ENCODE measurements at places on chromosomes 6 and 20.
A peak's percentile ranks its signal among the peaks of the same experiment; 100 is the strongest.

GRCh38 chr6:149450679-149451375, 34.0 kb downstream of the ZC3H12D start:
- peak; percentile 22 for DNase-seq

DNA sequence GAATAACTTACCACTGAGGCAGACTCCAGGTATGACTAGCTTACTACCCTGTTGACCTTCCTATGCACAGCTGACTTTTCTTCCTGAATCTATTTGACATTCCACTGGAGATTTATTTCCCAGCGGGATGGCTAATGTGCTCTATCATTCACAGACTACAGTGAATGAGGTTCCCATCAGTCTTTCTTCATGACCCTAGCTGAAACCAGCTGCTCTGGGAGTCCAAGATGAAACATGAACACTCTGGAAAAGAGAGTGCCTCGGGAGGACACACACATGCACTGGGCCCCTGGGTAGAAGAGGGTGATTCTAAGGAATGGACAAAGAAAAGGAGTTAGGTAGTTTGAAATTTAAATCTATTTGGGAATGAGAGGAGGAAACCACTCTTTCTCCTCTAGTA, 82.6 kb upstream of the DST start:
- DNase-seq: no peak

DNA sequence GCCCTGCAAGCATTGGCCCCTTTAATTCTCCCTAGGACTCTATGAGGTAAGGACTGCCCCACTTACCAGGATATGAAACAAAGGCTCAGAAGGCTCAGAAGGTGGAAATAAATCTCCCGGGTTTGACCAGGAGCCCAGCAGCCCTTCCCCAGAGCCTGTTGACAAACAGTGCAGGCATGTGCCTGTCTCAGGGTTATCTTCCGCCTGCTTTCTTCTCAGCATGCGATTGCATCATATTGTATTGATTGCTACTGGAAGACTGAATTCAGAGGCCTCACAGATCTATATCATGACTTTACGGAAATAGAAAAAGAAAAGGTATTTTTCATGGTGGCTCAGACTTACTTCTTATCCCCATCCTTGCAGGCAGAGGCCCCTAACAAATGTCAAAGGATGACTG, 92.7 kb downstream of the PHACTR3 start:
- peak; percentile 31 for DNase-seq

GRCh38 chr6:119661628-119662027, 312.1 kb upstream of the MAN1A1 start:
- DNase-seq: no peak

- peak; percentile 90 for DNase-seq
Measured at GRCh38 chr6:44001318-44002066, 125.8 kb downstream of the MRPL14 start.

- DNase-seq: no peak
Measured at GRCh38 chr6:130848945-130849344, 21.7 kb downstream of the SMLR1 start.

GRCh38 chr20:536426-537010, 7.1 kb downstream of the CSNK2A1 start:
- DNase-seq: no peak

DNA sequence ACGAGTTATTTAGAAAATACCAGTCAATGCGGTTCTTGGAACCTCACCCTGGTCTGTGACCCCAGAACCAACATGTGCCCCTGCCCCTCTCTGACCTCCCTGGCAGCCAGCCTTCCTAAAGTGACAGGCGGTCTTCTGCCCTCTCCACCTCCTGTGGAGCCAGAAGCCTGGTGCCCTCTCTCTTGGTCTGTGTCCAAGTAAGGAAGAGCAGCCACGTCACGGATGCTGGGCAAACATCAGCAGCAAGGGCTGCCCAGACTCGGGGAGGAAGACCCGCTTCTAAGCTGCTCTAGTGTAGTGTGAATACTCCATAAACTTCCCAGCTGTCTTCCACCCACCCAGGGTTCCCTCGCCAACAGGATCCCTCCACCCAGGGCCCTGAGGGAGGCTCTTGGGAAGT, 272.4 kb downstream of the BMP7 start:
- DNase-seq: no peak

- DNase-seq: no peak
Measured at GRCh38 chr6:166936079-166936787, 20.1 kb downstream of the RNASET2 start.

- DNase-seq: no peak
Measured at GRCh38 chr6:80165143-80165542, 58.7 kb downstream of the BCKDHB start.

All from Calu3 (cell line).